ENCODE measurements at places on chromosomes 7 and 10.

GRCh38 chr10:103870516-103870915 is 15.1 kb upstream of the SH3PXD2A start:
- no peak for DNase-seq

GRCh38 chr7:51069411-51070083 is 247.1 kb downstream of the COBL start:
- DNase-seq, result no peak

GRCh38 chr7:37999673-38000072 is 79.2 kb downstream of the EPDR1 start:
- no peak for DNase-seq

- DNase-seq, result no peak
Observed at GRCh38 chr10:15738270-15738925, 18.7 kb upstream of the ITGA8 start.

DNA sequence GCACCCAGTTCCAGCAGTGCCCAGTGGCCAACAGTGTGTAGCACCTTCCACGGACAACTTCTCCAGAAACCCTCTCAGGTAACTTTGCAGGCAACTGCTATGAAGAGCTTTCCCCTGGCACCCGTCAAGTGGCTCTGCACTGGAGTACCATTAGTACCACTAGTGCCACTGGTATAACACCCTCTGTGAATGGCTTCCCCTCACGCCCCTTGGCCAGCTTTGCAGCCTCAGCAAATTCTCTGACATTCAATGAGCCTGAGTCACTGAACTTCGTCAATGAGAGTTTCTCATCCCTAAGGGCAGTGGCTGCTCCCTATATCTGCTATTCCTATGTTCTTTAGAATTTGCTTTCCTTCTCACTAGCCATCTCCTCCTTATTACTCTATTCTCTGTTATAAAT is 7.6 kb upstream of the HERPUD2 start:
- no peak for DNase-seq

GRCh38 chr7:69677054-69677852 is 79.0 kb downstream of the AUTS2 start:
- peak; percentile 10 for DNase-seq

DNA sequence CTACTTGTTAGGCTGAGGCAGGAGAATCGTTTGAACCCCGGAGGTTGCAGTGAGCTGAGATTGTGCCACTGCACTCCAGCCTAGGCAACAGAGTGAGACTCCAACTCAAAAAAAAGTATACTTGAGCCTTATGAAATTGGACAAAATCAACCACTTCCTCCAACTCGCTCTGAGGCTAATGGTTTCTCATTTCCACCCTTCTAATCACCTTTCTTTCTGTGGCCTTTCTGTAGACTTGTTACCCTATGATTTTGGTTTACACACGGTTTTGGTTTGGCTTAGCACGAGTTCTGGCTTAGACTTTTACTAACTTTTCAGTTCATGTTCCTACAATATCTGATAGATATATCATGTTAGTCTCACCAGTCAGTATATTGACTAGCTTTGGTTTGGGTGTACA is 152.0 kb downstream of the PHTF2 start:
- DNase-seq, result no peak

GRCh38 chr10:30553626-30554439 is 75.7 kb downstream of the LYZL2 start:
- DNase-seq, result no peak

- no peak for DNase-seq
Observed at GRCh38 chr10:103748020-103748419, 107.4 kb downstream of the SH3PXD2A start.

DNA sequence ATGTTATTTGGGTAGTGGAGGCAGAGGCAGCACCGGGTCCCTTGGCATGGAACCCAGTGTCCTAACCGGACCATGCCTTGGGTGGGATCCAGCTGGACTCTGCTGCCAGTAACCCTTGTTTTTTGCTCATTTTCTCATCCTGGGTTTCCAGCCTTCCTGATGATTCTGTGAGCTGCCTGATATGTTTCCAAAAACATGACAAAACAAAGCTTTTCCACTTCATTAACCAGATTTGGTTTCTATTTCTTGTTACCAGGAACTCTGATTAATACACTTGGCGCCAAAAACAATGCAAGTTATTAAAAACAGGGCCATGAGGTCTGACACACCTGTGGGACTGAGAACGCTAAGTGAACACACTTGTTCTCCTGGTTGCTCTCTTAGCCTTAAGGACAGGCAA is 32.8 kb upstream of the DLG5 start:
- no peak for DNase-seq

DNA sequence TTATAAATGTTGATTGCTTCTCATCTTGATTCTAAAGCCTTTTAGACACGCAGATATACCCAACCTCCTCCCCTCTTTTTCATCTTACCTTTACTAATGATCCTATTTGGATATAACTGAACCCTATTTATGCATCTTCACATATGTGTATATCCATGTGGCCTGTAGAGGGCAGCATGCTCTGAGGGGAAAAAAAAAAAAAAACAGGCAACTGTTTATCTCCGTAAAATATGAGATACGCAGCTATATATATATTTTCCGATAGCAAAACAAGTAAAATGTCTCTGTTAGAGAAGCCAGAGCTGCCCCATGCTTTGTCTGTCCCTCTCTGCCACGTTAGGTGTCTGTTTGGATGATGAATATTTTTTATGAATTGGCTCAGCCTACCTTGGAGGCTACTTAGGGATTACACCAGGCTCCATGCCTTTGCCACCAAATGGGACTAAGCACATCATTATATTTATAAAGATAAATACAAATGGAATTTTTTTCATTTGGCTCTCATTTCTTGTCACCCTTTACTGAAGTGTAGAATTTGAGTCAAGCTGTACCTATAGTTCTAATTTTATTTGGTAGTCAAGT is 174.8 kb upstream of the FZD1 start:
- DNase-seq, result no peak

DNA sequence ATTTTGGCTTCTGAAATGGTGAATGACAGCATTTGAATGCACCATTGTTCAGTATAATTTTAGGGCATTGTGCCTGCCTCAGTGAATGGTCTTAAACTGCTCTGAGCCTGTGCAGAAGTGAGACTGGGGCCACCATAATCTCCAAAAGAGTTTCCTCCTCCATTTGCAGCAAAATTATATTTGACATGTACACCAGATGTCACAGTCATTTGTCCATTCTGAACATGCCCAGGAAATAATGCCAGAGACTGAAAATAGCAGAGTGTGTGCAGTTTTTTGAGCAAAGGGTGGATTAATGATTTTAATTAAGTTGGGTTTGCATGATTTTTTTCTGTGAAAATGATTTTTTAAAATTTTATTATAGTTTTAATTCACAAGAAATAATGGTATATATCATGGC is 26.4 kb upstream of the SLC35B4 start:
- DNase-seq, result no peak

DNA sequence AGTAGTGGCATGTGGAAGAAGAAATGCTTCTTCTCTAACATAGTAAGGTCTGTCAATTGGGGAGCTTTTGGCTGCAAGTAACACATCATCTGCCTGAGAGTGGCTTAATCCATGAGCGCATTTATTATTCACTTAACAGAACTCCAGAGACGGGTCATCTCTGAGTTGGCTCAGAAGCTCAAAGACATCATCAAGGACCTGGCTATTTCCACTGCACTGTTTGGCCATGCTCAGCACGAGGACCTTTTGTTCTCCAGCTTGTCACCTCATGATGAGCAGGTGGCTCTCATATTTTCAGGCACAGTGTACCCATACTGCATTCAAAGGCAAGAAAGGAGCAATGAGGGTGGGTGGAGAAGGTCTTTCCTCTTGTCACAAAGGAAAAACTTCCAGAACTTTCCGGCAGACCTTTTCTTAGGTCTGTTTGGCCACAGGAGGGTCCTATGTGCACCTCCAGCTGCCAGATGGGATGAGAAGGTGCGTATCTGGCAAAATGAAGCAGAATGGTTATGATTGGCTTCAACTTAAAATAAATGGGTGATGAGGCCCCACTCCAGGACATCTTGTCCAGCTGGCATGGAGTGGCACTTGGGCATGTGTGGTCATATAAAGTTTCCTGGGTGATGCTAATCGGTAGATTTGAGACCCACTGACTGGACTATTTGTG is 55.6 kb upstream of the SHH start:
- no peak for DNase-seq
